ENCODE measurements at places on chromosomes 7 and 10.

GRCh38 chr7:23346316-23346715, 47.2 kb downstream of the MALSU1 start:
- no peaks in the 10 kb centered on the region for H3K27me3 ChIP-seq
- DNase-seq = no peak
- H3K4me3 ChIP-seq = no peak overlapping the region

DNA sequence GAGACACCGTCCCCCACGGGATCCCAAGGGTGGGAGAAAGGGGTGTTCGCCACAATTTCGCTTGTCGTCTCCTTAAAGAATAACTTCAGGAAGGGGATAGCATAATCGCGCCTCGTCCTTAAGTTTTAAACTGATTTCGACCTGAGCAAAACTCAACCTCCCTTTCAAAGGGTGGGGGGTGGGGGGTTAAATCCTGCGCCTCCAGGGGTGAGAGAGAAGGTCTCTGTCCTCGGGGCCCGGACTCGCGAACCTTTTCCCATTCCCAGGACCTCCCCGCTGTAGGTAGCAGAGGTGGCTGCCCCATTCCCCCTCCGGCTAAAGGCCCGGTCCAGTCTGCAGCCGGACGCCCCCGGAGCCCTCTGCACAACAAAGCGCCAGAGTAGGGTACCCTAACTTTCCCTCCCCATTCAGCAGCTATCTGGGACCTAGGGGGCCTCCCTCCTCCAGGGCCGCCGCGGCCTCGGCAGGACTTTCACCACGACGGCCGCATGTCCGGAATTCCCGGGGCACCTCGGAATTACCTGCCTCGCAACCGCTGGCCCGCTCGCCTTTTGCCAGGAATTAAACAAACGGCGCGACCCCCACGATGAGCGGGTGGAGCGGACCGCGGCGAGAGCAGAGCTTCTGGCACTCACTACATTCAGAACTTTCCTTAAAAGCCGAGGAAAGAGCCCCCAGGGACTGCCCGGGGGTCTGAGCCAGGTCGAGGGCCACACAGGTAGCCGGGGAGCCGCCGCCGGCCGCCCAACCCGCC, 1.7 kb downstream of the CDK6 start:
- H3K4me1 ChIP-seq = peaks cover 4% of the 10 kb centered on the region
- peaks cover 4% of the 10 kb centered on the region for H3K27me3 ChIP-seq
- peak; percentile 59 for DNase-seq
- H3K27ac ChIP-seq = no peak overlapping the region
- peak overlapping the region; percentile 90 for H3K4me3 ChIP-seq

DNA sequence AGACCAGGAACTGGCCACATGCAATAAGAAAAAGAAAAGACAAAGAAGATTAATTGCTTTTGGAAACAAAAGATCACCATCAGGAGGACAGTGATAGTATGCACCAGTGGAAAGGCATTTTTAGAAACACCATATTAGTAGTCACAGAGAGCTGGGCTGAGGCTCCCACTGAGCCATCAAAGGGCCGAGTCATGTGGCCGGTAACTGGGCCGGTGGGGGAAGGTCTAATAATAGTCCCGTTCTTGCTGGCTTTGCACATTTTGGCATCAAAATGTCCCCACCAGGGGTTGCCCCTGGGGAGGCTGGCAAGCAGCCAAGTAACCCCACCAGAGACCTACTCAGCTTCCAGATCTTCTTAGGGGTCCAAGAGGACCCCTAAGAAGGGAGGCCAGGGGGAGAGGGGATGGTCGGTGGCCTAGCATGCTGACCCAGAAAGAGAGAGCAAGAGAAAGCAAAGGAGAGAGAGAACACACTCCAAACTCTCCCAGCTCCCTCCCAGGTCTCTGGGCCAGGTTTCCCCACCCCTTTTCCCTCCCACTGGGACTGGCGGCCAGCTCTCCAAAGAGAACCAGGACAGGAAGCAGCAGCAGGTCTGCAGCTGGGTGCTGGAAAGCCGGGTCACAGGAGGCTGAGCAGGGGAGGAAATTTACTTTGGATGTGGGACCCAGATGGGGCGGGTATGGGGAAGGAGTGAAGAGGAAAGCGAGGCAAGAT, 70.2 kb upstream of the FGFR2 start:
- no peaks in the 10 kb centered on the region for H3K27me3 ChIP-seq
- no peak overlapping the region for H3K27ac ChIP-seq
- H3K36me3 ChIP-seq = peaks cover 9% of the 10 kb centered on the region
- H3K4me3 ChIP-seq = no peak overlapping the region
- H3K4me1 ChIP-seq = peaks cover 2% of the 10 kb centered on the region

- no peak overlapping the region for H3K27ac ChIP-seq
- no peak for DNase-seq
- no peak overlapping the region for H3K4me3 ChIP-seq
Measured at GRCh38 chr10:26212511-26212910, 4.1 kb upstream of the GAD2 start.
